ENCODE measurements at places on chromosomes 2 and 18. TPM values are rescaled to one million over a fixed set of nuclear protein-coding genes. Genes with fewer than 3 reads are reported as not detected.
A peak's percentile ranks its signal among the peaks of the same experiment; 100 is the strongest.

DNA sequence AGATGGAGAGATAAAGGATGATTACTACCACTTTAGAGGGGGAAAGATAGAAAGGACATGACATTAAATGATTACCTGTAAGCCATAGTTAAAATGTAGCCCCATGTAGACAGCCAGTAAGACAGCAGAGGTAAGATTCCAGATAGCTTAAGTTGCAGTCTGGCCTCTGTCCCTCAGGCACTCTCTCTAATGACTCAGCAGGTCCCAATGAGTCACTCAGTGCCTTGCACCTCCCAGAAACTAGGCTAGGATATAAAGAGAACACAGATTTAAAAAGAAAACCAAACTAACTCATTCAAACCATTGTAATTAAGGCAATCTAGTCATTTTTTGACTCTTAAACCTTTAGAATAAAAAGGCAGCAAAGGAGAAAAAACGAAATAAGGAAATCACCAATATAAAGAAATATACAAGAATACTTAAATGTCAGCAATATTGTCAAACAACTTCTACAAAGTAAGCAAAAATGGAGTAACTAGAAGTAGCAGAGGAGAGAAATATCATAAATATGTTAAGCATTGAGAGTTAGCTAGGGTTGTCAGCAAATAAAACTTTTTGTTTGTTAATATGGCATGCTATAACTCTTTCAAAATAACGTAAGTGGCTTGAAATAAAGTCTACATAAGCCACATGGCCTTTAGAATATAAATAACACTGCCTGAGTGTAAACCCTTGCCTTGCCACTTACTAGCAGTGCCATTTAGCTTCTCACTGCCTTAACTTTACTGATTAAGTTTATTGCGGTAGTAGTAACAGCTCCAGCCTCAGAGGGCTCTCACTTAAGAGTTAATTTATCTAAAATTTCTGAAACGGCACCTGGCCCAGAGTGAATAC lies 48.5 kb downstream of the SOCS6 start:
- peaks cover 10% of the 10 kb centered on the region for H3K36me3 ChIP-seq
- H3K4me1 ChIP-seq: peaks cover 26% of the 10 kb centered on the region
- H3K27ac ChIP-seq: peak overlapping the region; percentile 27

Gene GALR1
- not detected for total RNA-seq

GRCh38 chr2:31397094-31397493 lies 17.4 kb downstream of the XDH start:
- no peak overlapping the region for H3K4me3 ChIP-seq
- no peak overlapping the region for H3K27ac ChIP-seq
- peaks cover 10% of the 10 kb centered on the region for H3K4me1 ChIP-seq
- H3K36me3 ChIP-seq: no peaks in the 10 kb centered on the region

GRCh38 chr2:20614201-20615067 lies 36.5 kb downstream of the HS1BP3 start:
- no peak overlapping the region for H3K27ac ChIP-seq
- H3K4me3 ChIP-seq: no peak overlapping the region
- peak; percentile 38 for DNase-seq
- H3K4me1 ChIP-seq: peaks cover 42% of the 10 kb centered on the region

DNA sequence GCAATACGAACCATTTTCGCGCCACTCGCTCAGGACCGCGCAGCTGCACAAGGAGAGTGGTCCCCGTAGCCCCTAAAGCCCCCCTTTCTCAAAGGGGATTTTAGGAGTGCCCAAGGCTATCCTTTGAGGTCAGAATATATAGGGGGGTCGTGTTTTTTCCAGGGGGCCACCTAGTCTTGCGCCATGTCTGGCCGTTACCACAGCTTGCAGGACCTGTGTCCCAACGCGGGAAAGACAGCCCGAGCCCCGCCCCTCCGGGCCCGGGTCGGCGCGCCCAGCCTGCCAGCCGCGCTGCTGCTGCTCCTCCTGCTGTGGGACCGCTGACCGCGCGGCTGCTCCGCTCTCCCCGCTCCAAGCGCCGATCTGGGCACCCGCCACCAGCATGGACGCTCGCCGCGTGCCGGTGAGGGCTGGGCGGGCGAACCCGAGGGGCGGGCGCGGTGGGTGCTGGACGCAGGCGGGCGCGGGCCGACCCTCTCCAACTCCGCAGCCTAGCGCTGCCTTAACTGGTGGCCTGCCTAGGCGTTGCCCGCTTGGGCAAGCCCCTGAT lies at the start of gene CDCA7:
Gene CDCA7 (plus strand): TSS at position 291 of the 550 bp plus-strand sequence. CDS start 92 bp downstream, at position 383.
- peak within 1 kb of the TSS; percentile 86 for H3K27ac ChIP-seq
- H3K27me3 ChIP-seq: peaks cover 9% of the 10 kb centered on the region
- H3K4me3 ChIP-seq: peak within 1 kb of the TSS; percentile 81
- H3K4me1 ChIP-seq: peaks cover 12% of the 10 kb centered on the region
- DNase-seq: peak; percentile 34

Gene IL1RL1
- not detected for total RNA-seq

DNA sequence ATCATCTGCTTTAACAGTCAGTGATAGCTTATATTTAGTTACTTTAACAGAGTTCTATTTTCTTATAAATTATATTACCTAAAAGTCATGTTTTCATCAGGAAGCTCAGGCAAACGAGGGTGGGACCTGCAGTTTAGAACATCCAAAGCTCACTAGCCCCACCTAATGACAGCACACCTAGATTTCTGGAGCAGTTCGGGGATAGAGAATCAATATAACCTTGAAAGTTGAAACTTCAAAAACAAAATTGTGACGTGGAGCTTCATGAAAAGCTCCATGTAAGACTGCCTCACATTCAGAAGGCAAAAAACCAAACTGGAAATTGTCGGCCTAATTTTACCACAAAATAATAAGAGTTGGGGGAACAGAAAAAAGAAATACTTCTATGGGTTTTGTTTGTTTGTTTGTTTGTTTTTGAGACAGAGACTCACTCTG lies 185.9 kb upstream of the CCDC150 start:
- H3K4me3 ChIP-seq: no peak overlapping the region
- peaks cover 17% of the 10 kb centered on the region for H3K27me3 ChIP-seq
- peak; percentile 30 for DNase-seq
- H3K36me3 ChIP-seq: no peaks in the 10 kb centered on the region
- H3K27ac ChIP-seq: no peak overlapping the region

Gene CDH19
- not detected for total RNA-seq

Gene TUBB6
- 485 TPM for total RNA-seq

Gene CYP26B1
- 0.77 TPM for total RNA-seq

GRCh38 chr18:67926929-67927864 lies 410.7 kb upstream of the DSEL start:
- H3K4me3 ChIP-seq: no peak overlapping the region
- H3K27me3 ChIP-seq: no peaks in the 10 kb centered on the region
- no peak overlapping the region for H3K27ac ChIP-seq
- no peaks in the 10 kb centered on the region for H3K36me3 ChIP-seq

Gene ABCG8
- not detected for total RNA-seq

DNA sequence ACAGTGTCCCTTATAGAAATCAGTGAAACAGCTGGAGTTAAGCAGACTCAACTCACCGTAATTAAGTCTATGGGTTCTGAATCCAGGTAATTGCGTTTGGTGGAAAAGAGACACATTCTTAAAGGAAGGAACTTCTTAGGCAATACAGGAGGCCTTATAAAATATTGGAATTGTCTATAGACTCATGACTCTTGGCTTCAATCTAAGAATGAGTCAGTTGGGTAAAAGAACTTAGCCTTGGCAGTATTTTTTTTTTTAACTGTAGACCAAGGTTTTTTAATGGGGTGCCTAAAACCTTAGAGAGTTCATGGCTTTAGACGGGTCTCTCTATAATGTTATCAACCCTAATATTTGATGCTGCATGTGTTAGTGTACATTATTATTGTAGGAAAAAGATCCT lies 47.6 kb downstream of the CCDC85A start:
- no peak for DNase-seq
- no peaks in the 10 kb centered on the region for H3K27me3 ChIP-seq
- H3K36me3 ChIP-seq: no peaks in the 10 kb centered on the region
- no peak overlapping the region for H3K27ac ChIP-seq
- no peak overlapping the region for H3K4me3 ChIP-seq

GRCh38 chr18:44323125-44323524 lies 357.6 kb upstream of the SETBP1 start:
- no peaks in the 10 kb centered on the region for H3K27me3 ChIP-seq
- H3K27ac ChIP-seq: no peak overlapping the region
- H3K4me1 ChIP-seq: no peaks in the 10 kb centered on the region
- H3K36me3 ChIP-seq: no peaks in the 10 kb centered on the region

Gene EMILIN1
- 0.95 TPM for total RNA-seq

DNA sequence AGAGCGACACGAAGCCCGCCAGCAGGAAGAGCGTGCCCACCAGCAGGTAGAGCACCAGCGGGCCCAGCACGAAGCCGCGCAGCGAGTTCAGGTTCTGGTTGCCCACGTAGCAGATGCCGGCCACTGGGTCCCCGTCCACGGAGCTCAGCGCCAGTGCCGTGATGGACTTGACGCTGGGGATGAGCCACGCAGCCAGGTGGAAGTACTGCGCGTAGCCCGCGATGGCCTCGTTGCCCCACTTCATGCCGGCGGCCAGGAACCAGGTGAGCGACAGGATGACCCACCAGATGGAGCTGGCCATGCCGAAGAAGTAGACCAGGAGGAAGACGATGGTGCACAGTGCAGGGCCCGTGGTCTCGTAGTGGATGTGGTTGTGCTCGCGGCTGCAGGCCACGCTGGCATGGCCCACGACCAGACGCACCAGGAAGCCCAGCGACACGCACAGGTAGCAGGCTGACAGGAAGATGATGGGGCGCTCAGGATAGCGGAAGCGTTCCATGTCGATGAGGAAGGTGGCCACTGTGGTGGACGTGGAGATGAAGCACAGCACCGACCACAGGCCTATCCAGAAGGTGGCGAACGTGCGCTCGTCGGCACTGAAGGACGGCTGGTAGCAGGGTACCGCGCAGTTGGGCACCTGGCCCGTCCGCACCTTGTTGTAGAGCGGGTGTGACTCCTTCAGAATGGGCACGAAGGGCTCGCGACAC lies 2.1 kb downstream of the FZD5 start:
- H3K36me3 ChIP-seq: no peaks in the 10 kb centered on the region
- peaks cover 4% of the 10 kb centered on the region for H3K27me3 ChIP-seq
- DNase-seq: no peak
- H3K4me3 ChIP-seq: peak overlapping the region; percentile 63

DNA sequence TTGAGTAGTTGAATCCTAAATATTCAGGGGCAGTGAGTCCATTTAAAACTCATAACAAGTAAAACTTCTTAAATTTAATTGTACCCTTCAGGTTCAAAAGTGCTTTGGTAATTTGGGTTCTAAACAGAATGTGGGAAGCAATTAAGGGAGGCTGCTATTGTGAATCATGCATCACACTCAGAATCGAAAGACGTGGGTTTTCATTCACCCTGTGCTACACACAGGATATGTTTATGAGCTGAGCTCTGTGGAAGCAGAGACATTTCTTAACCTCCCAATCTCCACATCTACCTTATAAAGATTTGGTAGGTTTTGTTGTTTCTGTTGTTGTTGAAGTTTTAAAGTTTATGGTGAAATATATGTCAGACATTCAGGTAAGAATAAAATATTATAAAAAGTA lies 633.4 kb downstream of the DPP10 start:
- no peak overlapping the region for H3K27ac ChIP-seq
- no peak overlapping the region for H3K4me3 ChIP-seq
- no peak for DNase-seq
- no peaks in the 10 kb centered on the region for H3K36me3 ChIP-seq
- no peaks in the 10 kb centered on the region for H3K4me1 ChIP-seq

DNA sequence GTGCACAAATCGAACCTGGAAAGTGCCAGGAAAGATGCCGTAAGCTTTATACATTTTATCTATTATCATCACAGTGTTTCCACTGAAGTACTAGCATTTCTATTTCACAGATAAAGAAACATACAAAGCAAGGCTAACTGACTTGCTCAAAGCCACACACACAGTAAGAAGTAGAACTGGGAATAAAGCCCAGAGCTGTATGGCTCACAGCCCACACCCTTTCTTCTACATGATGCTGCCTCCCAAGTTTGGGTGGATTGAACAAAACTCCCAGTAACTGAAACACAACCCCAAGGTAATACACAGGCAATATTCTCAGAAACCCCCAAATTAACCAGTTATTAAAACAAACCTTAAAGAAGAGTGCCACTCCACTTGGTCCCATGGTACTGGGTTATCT lies 11.2 kb downstream of the SAP130 start:
- no peaks in the 10 kb centered on the region for H3K4me1 ChIP-seq
- no peaks in the 10 kb centered on the region for H3K27me3 ChIP-seq
- peaks cover 39% of the 10 kb centered on the region for H3K36me3 ChIP-seq
- no peak overlapping the region for H3K27ac ChIP-seq
- DNase-seq: peak; percentile 14

GRCh38 chr2:43349904-43350303 lies 123.5 kb upstream of the ZFP36L2 start:
- no peak overlapping the region for H3K4me3 ChIP-seq
- no peak overlapping the region for H3K27ac ChIP-seq
- no peaks in the 10 kb centered on the region for H3K36me3 ChIP-seq
- H3K27me3 ChIP-seq: no peaks in the 10 kb centered on the region
- no peak for DNase-seq

Gene MYL12B
- 374 TPM for total RNA-seq

GRCh38 chr2:157061799-157062198 lies 195.7 kb upstream of the GALNT5 start:
- no peaks in the 10 kb centered on the region for H3K36me3 ChIP-seq
- H3K4me1 ChIP-seq: no peaks in the 10 kb centered on the region
- H3K27ac ChIP-seq: no peak overlapping the region

DNA sequence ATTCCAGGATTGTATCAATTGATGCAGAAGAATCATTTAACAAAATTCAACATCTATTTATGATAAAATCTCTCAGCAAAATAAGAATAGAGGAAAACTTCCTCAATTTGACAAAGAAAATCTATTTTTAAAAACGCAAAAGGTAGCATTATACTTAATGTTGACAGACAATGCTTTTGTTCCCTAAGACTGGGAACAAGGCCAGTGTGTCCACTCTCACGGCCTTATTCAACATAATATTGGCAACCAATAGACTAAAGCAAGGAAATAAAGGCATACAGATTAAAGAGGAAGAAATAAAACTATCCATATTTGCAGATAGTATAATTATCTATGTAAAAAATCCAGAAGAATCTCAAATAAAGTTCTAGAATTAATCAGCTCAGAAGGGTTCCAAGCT lies 472.4 kb upstream of the ID2 start:
- H3K27ac ChIP-seq: no peak overlapping the region
- no peaks in the 10 kb centered on the region for H3K36me3 ChIP-seq
- no peaks in the 10 kb centered on the region for H3K27me3 ChIP-seq

- no peaks in the 10 kb centered on the region for H3K4me1 ChIP-seq
- DNase-seq: no peak
- no peak overlapping the region for H3K4me3 ChIP-seq
- no peaks in the 10 kb centered on the region for H3K27me3 ChIP-seq
- no peaks in the 10 kb centered on the region for H3K36me3 ChIP-seq
- H3K27ac ChIP-seq: no peak overlapping the region
These were observed 176.3 kb downstream of the NOL4 start for GRCh38 chr18:34048423-34048822.

DNA sequence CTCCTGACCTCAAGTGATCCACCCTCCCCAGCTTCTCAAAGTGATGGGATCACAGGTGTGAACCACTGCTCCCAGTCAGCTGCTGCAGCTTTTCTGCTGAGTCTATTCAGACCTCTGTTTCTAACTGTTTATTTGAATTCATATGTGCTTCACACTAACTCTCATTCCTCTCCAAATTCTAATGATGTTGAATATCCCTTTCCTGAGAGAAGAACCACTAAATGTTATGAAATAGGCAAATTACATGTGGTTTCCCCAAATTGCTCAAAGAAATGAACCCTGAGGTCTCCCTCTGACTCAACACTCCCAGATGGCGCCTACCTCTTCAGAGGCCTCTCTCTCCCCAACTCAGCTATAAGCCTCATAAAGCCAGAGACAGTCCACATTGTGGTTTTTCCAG lies 98.6 kb downstream of the IRS1 start:
- H3K27me3 ChIP-seq: no peaks in the 10 kb centered on the region
- DNase-seq: peak; percentile 94
- no peaks in the 10 kb centered on the region for H3K36me3 ChIP-seq
- H3K4me3 ChIP-seq: no peak overlapping the region
- H3K27ac ChIP-seq: no peak overlapping the region
- H3K4me1 ChIP-seq: no peaks in the 10 kb centered on the region
